ENCODE measurements at places on chromosomes 12 and 14.

DNA sequence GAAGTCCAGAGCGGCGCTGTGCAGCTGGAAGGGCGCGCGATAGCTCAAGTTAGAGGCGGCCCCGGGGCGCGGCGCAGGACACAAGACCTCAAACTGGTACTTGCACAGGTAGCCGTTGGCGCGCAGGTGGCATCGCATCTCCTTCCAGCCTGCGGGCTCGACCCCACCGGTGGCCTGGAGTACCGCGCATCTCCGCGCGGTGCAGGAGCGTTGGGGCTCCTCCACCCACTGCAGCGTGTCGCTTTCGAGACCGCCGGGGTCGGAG is 553 bp downstream of the CLEC14A start:
- peak; percentile 50 for DNase-seq

DNA sequence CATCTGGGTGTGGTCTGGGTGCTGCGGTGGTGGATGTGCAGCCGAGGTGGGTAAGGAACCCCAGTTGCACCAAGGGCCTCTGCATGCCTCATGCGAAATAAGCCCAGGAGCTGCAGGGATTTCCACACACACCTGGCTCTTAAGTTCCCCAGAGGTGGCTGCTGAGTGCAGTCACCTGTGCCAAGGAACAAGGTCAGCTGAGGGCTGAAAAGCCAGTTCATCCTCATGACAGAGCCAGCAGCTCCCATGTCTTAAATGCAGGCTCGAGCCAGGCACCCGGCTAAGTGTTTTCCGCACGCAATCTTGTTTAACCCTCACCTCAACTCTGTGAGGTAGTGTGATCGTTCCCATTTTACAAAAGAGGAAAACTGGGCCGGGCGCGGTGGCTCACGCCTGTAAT is 9.7 kb downstream of the HVCN1 start:
- no peak for DNase-seq

DNA sequence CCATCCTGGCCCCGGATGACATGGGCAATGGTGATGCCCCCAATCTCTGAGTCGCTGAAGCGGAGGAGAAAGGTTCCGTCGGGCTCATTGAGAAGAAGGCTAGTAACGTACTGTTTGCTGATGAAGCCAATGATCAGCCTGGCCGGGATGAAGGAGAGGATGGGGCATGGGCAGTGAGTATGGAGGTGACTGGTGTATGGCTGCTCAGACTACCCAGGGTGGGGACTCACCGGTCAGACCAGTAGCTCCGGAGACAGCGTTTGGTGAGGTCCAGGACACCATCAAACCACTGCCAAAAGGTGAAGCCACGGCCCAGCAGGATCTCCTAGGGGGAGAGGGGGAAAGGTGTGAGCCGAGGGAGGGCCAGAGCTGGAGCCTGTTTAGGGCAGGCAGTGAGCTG is 10.9 kb downstream of the NAB2 start:
- DNase-seq = no peak

DNA sequence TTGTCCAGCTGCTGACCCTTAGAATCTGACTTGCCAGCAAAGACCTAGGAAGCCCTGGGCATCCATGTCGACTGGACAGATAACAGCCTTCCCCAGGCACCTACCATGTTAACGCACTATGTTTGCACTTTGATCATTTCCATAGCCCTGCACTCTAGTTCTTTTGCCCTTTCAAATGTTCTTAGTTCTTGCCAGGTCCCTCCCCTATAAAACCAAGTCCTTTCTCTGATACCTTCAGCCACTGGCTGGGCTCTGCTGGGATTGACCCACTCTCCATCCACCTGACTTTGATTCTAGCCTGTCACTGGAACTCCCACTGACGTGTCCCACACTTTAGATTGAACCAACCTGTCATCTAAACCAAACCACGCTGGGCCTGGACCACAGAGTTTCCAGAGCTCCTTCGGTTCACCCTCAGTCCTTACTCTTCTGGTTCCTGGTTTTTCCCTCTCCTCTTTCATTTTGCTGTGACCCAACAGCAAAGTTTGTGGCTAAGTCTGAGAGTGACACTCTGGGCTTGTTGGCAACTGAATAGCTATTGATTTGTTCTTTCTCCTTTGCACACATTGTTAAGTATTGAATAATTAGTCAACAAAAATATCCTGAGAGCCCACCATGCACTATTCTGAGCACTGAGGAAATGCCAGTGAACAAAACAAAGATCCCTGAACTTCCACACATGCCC is 51.8 kb upstream of the STK38L start:
- DNase-seq = peak; percentile 13

GRCh38 chr12:64688715-64689114 is 70.5 kb downstream of the GNS start:
- no peak for DNase-seq

GRCh38 chr14:100581228-100582145 is 5.7 kb downstream of the BEGAIN start:
- DNase-seq = no peak

DNA sequence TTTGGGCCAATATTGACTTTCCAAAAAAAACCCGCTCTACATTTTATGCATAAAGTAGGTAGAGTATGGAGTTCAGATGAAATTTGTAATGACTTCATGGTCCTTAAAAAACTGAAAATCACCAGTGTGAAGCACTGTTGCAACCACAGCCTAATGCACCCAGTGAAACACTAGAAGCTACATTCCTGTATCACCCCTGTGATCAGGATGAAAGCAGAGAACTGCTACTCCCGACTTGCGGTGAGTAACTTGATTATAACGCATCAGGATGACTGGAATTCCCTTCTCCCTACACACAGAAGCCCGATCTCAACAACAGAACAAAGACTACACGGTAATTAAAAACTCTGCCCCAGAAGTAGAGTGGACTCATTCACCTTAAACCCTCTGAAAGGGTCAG is 33.8 kb downstream of the SPTB start:
- DNase-seq = no peak

DNA sequence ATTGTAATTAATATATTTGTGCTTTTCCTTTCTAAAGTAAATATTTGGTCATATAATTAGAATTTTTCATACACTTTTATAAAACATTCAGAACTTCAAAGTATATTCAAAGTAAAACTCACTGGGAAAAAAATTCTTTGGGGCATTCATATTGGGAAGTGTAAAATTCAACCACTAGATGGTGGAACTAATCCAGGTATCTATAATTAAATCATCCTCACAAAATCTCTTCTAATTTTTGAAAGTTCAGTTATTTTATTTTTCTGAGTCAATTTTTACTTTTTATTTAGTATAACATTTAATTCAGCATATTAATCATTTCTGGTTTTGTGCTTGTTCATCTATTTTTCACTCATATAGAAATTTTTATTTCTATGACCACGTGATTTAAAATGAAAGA is 81.0 kb downstream of the NTS start:
- no peak for DNase-seq

DNA sequence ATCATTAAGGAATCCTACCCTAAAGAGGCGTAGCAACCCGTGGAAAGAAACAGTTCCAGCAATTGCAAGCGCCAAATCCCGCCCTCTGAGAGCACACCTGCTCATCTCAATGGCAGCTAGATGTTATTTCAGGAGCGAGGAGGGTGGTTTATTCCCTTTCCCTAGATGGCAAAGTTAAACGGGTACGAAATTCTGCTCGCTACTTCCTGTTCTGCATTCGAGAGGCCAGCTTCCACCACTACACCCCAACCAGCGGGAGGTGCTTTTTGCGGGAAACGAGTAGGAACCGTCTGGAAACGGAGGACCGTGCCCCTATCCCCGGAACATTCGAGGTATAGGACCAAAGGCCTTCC is 536 bp downstream of the VPS29 start:
- DNase-seq = peak; percentile 26

DNA sequence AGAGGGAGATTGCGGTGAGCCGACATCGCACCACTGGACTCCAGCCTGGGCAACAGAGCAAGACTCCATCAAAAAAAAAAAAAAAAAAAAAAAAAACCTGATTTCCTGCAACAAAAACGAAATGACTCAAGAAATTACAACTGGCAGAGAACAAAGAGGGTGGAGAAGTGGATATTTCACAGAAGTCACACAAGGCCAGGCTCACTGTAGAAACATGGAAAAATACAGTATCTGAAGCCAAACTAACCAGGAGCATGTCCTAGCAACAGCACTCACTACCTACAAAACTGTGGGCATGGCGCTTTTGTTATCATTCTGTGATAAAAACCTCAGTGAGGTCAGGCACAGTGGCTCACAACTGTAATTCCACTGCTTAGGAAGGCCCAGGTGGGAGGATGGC is 11.7 kb upstream of the MMP17 start:
- DNase-seq = no peak

- DNase-seq = peak; percentile 88
Observed at GRCh38 chr12:29241821-29242591, 92.9 kb downstream of the FAR2 start.

DNA sequence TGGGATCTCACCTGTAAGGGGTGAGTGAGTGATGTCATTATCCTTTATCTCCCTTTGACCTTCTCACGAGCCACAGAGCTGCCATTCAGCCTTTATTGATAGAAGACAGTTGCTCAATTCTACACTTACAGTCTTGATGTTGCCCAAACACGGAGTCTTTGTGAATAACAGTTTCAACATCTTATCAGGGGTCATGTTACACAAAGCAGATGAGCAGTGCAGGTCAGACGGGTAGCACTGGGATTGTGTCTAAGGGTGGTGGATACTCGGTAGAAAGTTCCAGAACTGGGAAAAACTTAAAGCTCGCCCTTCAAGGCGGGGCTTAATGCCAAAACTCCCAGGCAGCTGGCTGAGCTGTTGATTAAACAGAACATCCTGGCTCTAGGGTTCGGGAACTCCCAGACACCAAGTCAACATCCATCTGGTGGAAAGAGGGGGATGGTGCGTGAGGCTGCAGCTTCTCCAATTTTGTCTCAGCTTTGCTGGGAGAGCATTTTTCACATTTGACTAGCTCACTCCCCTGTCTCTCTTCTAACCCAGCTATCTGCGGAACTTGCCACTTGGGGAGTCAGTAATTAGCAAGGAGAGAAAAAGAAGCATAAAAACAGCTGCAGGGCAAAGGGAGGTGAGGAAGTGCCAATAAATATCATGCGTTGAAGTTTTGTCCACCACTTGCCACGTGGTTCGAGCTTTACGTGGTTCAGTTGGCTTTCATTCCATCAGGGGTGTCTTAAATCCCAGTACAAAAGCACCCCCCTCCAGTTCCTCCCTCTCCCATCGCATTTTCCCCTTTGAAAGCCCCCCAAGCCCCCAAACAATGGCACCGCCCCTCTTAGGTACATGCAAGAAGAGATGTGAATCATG is 31.0 kb downstream of the FOXN4 start:
- peak; percentile 37 for DNase-seq

GRCh38 chr12:29521951-29522350 is 24.5 kb upstream of the OVCH1 start:
- DNase-seq = no peak

GRCh38 chr12:120866108-120866507 is 38.0 kb downstream of the SPPL3 start:
- DNase-seq = no peak

- peak; percentile 100 for DNase-seq
Observed at GRCh38 chr14:24442240-24443052, at the start of gene SDR39U1. Gene SDR39U1 (minus strand): TSS chr14:24442776. CDS start chr14:24442769, 7 bp downstream.

DNA sequence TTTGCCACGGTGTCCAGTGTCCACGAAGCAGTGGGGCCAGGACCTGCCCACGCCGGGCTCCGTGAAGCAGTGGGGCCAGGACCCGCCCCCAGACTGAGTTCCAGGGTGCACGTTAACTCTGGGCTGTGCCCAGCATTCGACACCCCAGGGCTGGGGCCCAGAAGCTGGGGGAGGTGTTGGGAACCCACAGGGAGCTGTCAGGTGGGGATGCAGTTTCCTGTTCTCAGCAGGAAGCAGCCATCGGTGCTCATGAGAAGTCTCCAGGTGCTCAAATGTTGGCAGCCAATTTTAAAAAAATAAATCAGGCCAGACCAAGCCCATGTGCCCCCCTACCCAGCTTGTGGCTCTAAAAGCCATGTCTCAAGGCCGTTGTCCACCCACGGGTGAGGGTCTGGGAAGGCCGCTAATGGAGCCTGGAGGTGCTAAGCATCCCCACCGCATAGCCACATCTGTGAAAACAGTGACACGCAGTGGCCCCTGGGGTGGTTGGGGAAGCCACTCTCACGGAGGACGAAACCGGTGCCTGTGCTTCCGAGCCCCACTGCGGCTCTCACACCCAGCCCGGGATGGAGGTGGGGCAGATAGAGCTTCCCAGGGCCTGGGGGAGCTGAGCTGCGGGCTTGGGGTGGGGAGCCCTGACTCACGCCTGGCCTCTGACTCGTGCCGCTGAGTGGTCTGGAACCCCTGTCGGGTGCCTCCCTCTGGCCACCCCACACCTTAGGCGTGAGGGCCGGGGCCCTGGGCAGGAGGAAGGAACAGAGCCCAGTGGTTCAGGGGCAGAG is 53.5 kb downstream of the FBRSL1 start:
- DNase-seq = no peak

- no peak for DNase-seq
Observed at GRCh38 chr12:123772074-123772473, 10.0 kb downstream of the DNAH10 start.

GRCh38 chr12:117178301-117178700 is 12.0 kb downstream of the FBXO21 start:
- no peak for DNase-seq

- DNase-seq = peak; percentile 38
Observed at GRCh38 chr14:41604721-41605531, 1.8 kb upstream of the LRFN5 start.

- DNase-seq = no peak
Observed at GRCh38 chr12:112824166-112824565, 32.6 kb downstream of the RPH3A start.

- DNase-seq = peak; percentile 64
Observed at GRCh38 chr14:93219103-93219726, 12.2 kb downstream of the UBR7 start.

DNA sequence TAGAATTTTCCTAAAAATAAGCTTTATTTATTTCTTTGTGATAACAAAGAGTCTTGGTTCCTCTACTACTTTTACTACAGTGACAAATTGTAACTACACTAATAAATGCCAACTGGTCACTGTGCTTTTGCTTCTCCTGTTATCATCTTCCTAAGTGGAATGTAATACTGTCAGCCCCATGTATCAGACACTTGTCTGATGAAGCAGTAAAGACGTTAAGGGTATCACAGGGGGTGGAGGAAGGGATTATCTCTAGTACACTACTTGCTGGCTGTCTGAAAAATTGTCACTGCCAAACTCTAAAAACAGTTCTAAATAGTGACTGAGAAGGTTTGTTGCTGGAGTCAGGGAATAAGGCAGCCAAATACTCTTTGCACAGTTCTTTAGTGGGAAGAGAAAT is 11.3 kb downstream of the ASB8 start:
- no peak for DNase-seq

DNA sequence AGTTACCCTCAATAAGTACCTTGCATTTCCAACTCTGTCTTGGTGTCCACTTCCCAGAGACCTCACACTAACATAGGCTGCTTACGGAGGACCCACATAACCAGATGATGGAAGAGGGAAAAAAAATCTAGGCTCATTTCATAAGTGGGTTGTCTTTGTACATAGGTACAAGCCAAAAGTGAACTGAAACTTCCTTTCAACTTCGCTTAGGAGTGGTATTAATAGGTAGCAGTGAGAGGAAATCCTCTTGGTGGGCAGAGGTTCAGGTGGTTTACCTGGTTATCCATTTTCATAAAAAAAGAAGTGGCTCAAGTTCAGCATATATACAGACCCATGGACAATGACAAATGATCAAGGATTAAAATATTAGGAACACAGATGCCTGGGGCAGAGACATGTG is 35.8 kb upstream of the RNU6-7 start:
- no peak for DNase-seq

- no peak for DNase-seq
Observed at GRCh38 chr14:91349481-91350074, 68.0 kb downstream of the CCDC88C start.

GRCh38 chr14:74080820-74081460 is 3.3 kb downstream of the ALDH6A1 start:
- DNase-seq = peak; percentile 57

GRCh38 chr14:96224480-96225096 is 19.9 kb downstream of the BDKRB2 start:
- no peak for DNase-seq
